ENCODE measurements at places on chromosomes 6 and 20. TPM values are rescaled to one million over a fixed set of nuclear protein-coding genes. Genes with fewer than 3 reads are reported as not detected.
A peak's percentile ranks its signal among the peaks of the same experiment; 100 is the strongest.

COL12A1 gene
- not detected for total RNA-seq

GRCh38 chr20:33408716-33409654, 7.7 kb upstream of the CDK5RAP1 start:
- H3K4me1 ChIP-seq: no peaks in the 10 kb centered on the region
- H3K4me3 ChIP-seq: no peak overlapping the region
- no peak overlapping the region for H3K27ac ChIP-seq
- peaks cover 41% of the 10 kb centered on the region for H3K36me3 ChIP-seq

DNA sequence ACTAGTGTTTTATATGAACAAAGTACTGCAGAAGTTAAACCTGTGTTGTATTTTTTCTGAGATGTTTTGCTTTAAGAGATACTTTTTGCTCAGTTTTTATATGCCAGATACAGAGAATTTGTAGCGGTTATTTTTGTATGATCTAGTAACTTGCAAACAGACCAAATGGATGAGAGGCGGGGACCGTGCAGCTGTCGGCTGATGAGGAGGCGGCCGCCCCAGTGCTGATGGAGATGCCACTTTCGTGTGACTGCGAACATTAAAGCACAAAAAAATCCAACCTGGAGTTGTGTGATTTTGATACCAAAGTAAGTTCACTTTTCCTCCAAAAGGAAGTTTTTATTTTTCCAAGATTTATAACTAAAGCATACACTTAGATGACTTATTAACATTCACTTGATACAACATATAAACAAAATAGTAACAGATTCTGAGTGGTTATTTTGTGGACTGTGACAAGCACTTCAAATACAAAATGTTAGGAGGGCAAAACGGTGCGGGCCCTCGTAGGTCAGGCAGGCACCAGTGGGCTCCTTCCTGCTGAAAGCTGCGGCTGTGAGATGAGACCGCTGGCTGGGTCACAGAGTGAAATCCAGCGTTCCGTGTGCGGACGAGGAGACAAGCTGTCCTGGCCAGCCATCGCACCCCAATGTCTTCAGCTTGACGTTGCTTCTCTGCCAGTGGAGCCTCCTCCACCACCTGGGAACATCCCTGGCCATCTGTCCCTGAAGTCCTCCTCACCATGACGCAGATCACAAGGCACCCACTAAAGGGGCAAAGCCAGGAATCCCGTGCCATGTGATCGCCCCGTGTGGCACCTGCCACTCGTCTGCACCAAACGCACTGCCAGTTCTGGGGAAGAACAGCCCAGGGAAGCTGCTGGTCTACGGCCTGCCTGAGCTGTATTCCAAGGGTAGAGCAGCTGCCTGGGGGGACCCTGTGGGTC, 4.0 kb upstream of the OGFR start:
- peaks cover 36% of the 10 kb centered on the region for H3K36me3 ChIP-seq
- no peak overlapping the region for H3K27ac ChIP-seq

- H3K4me3 ChIP-seq: no peak overlapping the region
- H3K36me3 ChIP-seq: peaks cover 33% of the 10 kb centered on the region
- H3K27ac ChIP-seq: no peak overlapping the region
- no peak for DNase-seq
Observed at GRCh38 chr6:79201983-79202382, 32.5 kb downstream of the HMGN3 start.

GRCh38 chr6:25404693-25405169, 125.6 kb downstream of the CARMIL1 start:
- no peaks in the 10 kb centered on the region for H3K27me3 ChIP-seq
- no peak for DNase-seq
- H3K27ac ChIP-seq: no peak overlapping the region
- H3K36me3 ChIP-seq: no peaks in the 10 kb centered on the region

DNA sequence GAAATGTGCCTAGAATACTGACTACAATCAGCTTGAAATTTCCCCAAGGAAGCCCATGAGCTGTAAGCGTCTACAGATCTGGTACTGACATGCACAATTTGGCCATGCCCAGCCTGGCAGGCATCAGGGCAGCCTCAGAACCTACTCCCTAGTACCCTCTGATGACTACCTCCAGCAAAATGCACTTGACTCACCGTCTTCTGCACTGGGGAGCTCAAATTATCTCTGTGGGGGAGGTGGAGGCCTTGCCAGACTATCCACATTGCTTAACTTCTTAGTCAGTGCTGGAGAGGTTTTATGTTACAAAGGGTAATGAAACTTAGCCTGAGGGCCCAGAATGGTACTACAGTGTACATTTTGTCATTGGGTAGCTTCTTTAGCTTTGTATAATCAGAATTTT, 126.0 kb upstream of the ADGRF1 start:
- peak; percentile 52 for DNase-seq
- H3K4me3 ChIP-seq: no peak overlapping the region
- no peak overlapping the region for H3K27ac ChIP-seq
- no peaks in the 10 kb centered on the region for H3K27me3 ChIP-seq

GRCh38 chr6:111692327-111693164, 86.9 kb upstream of the TRAF3IP2 start:
- H3K4me1 ChIP-seq: peaks cover 24% of the 10 kb centered on the region
- no peak overlapping the region for H3K27ac ChIP-seq
- peaks cover 4% of the 10 kb centered on the region for H3K36me3 ChIP-seq
- peak; percentile 69 for DNase-seq
- no peaks in the 10 kb centered on the region for H3K27me3 ChIP-seq
- H3K4me3 ChIP-seq: no peak overlapping the region

DNA sequence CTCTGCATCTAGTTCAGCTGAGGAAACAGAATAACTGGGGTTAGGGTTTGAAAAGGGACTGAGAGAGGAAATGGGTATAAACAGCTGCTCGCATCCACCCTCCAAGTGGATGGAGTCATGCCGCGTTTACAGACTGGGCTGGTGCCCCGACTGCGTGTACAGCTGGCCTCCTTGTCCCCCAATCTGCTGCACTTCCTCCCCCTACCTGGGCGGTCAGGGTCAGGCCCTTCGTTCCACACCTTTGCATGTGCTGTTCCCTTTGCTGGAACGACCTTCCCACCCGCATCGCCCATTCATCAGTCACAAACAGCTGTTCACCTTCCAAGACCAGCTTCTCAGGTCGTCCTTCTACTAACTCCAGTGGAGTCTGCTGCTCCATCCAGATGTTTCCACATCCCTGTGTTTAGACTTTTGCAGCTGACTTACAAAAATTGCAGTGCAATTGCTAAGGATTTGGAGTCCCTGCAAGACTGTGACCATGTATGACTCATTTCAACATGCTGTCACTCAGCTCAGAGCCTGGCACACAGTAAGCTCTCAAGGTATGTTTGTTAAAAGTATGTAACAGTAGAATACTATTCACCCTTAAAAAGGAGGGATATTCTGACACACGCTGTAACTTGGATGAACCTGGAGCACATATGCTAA, 129.3 kb downstream of the DTNBP1 start:
- no peaks in the 10 kb centered on the region for H3K27me3 ChIP-seq
- H3K4me3 ChIP-seq: no peak overlapping the region
- peaks cover 12% of the 10 kb centered on the region for H3K4me1 ChIP-seq
- no peak for DNase-seq

DNA sequence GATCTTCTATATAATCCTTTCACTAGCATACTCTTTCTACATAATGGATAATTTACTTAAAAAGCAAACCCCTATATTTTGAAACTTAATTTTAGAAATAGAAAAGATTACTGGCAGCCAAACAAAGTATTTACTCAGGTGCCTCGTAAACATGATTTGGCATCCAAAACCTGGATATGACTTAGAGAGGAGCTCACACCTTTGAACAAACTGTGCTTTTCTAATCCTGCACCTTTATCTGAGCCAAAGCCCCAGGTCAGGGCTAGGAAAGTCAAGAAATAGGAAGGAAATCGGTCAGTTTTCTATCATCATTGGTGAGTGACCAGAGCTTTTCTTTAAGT, 170.9 kb downstream of the PHF3 start:
- no peaks in the 10 kb centered on the region for H3K27me3 ChIP-seq
- peaks cover 36% of the 10 kb centered on the region for H3K4me1 ChIP-seq
- no peaks in the 10 kb centered on the region for H3K36me3 ChIP-seq
- no peak for DNase-seq

ARMH2 gene
- total RNA-seq: not detected

DNA sequence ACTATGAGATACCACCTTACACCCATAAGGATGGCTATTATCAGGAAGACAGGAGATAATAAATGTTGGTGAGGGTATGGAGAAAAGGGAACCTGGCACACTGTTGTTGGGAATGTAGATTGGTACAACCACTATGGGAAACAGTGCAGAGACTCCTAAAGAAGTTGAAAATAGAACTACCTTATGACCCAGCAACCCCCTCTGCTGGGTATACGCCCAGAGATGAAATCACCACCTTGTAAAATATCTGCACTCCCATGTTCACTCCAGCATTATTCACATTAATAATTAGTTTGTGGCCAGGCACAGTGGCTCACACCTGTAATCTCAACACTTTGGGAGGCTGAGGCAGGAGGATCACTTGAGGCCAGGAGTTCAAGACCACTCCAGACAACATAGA, 26.8 kb downstream of the ZBTB9 start:
- H3K27ac ChIP-seq: no peak overlapping the region
- DNase-seq: no peak
- peaks cover 4% of the 10 kb centered on the region for H3K27me3 ChIP-seq

DOK5 gene
- total RNA-seq: not detected

DNA sequence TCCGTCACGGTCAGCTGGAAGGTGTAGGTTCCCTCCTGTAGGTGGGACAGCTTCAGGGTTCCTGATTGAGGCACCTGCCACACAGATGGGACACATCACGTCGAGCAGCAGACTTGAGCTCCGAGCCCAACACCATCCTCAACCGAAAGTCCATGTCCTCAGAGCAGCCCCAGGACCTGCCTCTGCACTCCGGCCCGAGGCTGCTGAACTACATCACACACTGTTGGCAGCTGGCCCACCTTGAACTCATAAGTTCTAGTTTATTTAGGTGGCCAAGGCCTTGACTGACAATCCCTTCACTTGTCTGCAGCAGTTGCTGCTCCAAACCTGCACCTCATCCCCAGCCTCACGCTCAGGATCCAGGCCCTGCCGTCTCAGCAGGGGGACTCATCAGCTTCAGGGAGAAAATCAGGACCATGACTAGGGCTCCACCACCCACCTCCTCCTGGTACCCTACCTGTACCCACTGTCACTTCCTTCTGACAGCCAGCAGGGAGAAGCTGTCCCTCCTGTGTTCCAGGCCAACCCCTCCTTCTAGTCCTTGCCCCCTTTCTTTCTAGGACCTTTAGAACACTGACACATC, 21.0 kb downstream of the LRP11 start:
- H3K4me1 ChIP-seq: peaks cover 20% of the 10 kb centered on the region
- H3K27ac ChIP-seq: no peak overlapping the region
- H3K27me3 ChIP-seq: no peaks in the 10 kb centered on the region
- no peak for DNase-seq

DNA sequence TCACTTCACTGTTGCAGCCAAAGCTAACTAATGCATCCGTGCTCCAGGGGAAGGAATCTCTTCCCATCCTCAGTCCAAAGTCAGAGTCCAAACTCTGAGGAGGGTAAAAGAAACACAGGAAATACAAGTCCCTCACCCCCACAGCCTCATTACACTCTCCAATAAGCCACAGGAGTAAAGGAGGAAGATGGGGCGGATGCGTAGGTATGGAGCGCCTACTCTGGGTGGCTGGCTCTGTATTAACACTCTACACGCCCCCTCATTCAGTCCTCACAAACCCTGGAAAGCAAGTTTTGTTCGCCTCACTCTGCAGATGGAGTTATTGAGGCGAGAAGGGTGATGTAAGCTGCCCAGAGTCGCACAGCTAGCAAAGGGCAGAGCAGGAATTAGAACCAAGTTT, 242.9 kb downstream of the NRN1 start:
- no peak overlapping the region for H3K27ac ChIP-seq
- no peak overlapping the region for H3K4me3 ChIP-seq
- H3K27me3 ChIP-seq: no peaks in the 10 kb centered on the region

- no peaks in the 10 kb centered on the region for H3K27me3 ChIP-seq
- H3K4me1 ChIP-seq: no peaks in the 10 kb centered on the region
- no peak overlapping the region for H3K4me3 ChIP-seq
- peaks cover 91% of the 10 kb centered on the region for H3K36me3 ChIP-seq
Observed at GRCh38 chr6:43559328-43559727, 16.5 kb downstream of the XPO5 start.

DNA sequence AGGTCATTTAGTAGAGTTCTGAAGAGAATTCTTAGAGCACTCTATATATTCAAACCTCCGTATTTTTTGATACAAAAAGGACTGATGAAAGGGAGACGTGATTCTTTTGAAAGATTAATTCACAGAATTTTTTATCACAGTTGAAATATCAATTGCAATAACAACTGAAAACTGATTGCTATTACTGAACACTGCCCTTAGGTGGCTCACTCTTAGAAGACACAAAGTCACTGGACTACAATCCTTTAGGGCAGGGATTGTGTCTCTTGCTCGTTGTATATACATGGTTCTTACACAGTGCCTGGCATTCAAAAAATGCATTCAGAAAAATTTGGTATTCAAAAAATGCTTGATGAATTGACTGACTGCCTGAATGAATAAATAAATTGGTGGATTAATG, 17.1 kb upstream of the CALHM6 start:
- H3K27ac ChIP-seq: no peak overlapping the region
- peak; percentile 21 for DNase-seq
- H3K27me3 ChIP-seq: no peaks in the 10 kb centered on the region

DNA sequence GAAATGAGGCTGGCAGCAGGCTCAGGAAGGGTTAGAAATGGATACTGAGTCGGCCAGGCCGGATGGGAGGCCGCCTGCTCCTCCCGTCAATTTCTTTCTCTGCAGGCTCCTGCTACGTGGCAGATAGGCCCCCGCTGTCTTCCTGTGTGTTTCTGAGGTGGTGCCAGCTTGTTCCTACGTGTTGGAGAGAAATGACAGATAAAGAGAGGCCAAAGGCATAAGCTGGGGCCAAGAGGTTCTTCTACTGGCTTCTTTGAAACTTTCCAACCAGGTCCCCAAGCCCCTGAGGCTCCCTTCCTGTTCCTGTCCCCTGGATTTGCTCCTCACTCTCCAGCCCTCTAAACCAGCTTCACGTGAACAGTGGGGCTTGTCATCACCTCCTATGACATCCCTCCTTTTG, 76.8 kb downstream of the TCP11 start:
- no peak for DNase-seq
- H3K4me3 ChIP-seq: no peak overlapping the region
- H3K4me1 ChIP-seq: no peaks in the 10 kb centered on the region
- H3K27ac ChIP-seq: no peak overlapping the region
- H3K27me3 ChIP-seq: no peaks in the 10 kb centered on the region
- peaks cover 9% of the 10 kb centered on the region for H3K36me3 ChIP-seq

- H3K4me1 ChIP-seq: peaks cover 100% of the 10 kb centered on the region
- no peaks in the 10 kb centered on the region for H3K27me3 ChIP-seq
- peak overlapping the region; percentile 58 for H3K27ac ChIP-seq
- H3K36me3 ChIP-seq: peaks cover 13% of the 10 kb centered on the region
- no peak for DNase-seq
Observed at GRCh38 chr6:44116641-44117382, 10.4 kb downstream of the MRPL14 start.

C2 gene
- 165 TPM for total RNA-seq

SIRT5 gene
- 16.6 TPM for total RNA-seq

GRCh38 chr6:161079566-161080262, 88.1 kb downstream of the MAP3K4 start:
- peaks cover 79% of the 10 kb centered on the region for H3K36me3 ChIP-seq
- no peaks in the 10 kb centered on the region for H3K4me1 ChIP-seq
- H3K27me3 ChIP-seq: no peaks in the 10 kb centered on the region
- no peak overlapping the region for H3K4me3 ChIP-seq

Data from HepG2 (cell line).